Stimulated activated naive CD4-positive, alpha-beta T cell treated with Interleukin-2 at 50 U/mL for 16 hours (primary cell): ENCODE measurements at places on chromosomes 12 and 14.

DNA sequence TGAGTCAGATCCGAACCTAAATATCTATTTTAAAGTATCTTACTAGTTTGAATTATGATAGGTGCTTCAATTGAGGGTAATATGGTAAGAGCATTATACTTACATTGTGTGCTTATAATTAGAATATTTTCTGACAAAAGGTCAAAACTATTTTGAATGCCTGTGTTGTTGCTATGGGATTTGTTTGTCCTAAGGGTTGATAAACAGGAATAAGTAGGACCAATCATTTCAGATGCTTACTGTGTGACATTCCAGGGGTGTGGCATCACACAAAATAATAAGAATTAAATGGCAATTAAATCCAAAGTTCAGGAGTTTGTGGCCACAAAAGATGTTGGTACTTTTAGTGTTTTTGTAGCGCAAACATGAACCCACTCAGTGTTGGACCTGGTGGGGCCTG, 256.2 kb upstream of the DDHD1 start:
- no peak for DNase-seq

DNA sequence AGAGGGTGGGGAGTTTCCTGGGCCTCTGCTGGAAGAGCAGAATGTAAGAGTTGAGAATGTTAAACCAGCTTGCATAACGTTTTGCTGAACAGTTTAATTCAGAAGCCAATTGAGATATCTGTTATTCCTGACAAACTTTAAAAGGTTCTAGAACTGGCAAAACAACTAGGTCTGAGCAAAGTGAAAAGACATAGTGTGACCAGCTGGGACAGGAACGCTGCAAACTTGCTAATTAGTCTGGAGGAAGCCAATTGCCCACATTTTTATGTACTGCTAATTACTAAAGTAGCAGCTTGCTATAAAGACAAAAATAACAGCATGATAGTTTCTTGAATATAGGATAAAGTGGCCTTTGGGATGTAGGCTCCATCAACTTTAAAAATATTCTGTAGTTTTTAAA, 704.9 kb downstream of the NRXN3 start:
- no peak for DNase-seq

DNA sequence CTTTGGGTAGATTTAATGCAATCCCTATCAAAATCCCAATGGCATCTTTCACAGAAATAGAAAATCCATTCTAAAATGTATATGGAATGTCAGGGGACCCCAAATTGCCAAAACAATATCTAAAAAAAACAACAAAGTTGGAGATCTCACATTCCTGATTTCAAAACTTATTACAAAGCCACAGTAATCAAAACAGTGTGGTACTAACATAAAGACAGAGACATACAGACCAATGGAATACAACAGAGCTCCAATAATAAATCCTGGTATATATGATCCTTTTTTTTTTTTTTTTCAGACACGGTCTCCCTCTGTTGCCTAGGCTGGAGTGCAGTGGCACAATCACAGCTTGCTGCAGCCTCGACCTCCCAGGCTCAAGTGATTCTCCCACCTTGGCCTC, 4.7 kb downstream of the TMBIM4 start:
- no peak for DNase-seq

DNA sequence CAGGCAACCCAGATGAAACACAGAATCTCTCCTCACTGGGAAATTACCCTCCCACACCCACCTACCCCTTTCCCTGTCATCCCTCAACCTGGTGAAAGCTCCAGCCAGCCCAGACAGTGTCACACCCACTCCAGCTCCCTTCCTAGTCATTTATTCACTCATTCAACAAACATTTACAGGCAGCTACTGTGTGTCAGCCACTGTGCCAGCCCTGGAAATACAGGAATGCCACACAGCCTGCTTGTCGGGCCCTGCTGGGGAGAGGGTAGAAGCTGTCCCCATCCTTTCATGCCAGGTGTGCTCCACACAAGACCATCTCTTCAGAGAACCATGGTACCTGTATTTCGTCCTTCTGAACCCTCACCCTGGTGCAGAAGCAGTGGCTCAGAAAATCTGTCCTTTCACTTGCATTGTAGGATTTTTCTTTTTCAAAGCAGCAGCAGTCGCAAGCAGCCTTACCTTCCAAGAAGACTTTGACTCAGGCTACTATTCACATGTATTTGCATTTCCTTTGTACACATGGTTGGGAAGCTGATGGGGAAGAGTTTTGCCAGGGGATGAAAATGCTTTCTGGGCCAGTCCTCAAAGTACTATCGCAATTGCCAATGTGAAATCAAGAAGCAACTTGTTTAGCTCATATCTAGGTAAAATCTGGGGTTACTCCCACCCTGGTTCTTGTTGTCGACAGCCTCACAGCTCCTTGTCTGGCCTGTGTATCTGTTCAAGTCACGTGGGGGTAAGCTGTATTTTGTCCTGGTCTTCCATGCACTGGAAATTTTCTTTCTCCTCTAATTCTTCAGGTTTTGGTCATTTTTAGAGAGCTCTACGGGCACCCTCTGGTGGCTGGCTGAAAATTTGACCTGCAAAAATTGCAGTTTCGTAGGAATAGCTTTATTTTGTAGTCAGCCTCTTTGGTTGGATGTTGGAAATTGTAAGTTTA, 147.4 kb upstream of the EGLN3 start:
- no peak for DNase-seq

- DNase-seq = no peak
Observed at GRCh38 chr14:39722547-39723273, 290.5 kb upstream of the FBXO33 start.

DNA sequence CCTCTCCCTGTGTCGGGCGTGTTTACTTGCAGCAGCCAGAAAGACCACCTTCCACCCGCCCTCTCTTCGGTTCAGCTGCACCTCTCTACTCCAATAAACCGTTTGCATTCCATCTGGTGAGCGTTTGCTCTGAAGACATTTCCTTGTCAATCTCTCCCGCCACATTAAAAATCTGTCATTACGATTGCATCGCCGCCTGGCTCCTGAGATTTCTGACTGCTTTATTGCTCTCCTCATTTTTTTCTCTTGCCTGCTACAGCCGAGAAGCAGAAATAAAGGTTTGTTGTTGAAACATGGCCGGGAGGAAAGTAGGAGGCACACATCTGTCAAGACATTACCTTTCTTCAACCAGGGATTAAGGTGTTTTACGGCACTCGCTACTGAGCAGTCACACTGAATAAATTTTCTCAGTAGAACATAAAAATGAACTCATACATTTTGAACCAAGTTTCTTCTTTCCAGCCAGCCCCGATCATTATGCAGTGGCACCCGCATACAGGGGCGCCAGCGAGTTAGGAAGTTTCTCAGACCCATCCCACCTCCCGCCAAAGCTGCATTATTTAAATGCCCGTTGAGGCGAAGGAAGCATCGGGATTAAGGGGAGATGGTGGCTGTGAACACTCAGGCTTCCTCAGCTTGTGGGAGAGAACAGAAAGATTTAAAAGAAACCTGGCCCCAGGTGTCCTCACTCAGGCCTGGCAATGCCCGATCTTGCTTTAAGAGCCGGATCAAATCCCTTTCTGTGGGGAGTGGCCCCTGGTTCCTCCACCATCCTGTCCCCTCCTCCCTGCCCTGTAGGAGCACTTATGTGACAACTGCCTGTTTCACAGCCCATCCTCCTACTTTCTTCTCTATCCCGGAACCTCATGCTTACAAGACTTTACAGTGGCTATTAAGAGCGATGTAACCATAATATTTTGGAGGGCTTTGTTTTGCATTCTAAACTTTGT, 1108.9 kb downstream of the BCL11B start:
- no peak for DNase-seq

DNA sequence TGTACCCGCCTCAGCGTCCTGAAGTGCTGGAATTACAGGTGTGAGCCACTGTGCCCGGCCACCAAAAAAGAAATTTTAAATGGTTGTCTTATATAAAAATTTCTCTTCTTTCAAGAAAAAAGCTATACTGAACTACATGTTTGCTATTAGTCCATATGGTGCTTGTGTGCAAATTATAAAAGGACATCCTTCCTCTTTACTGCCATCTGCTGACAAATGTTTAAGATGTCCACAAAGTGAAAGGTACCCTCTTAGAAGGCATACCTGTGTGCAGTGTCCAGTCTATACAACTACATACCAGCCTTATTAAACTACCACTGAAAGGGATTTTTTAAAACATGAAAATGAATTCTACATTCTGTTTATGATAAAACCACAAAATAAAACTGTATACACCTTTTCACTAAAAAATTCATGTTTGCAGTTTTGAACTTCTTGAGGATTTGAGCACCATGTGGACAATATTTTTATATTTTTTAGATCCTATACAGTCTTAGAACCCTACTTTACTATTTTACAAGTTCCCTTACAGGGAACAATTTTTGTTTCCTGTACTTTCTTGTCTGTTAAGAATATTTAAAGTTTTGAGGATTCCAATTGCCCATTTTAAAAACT, 32.8 kb upstream of the TOMM20L start:
- DNase-seq = no peak

DNA sequence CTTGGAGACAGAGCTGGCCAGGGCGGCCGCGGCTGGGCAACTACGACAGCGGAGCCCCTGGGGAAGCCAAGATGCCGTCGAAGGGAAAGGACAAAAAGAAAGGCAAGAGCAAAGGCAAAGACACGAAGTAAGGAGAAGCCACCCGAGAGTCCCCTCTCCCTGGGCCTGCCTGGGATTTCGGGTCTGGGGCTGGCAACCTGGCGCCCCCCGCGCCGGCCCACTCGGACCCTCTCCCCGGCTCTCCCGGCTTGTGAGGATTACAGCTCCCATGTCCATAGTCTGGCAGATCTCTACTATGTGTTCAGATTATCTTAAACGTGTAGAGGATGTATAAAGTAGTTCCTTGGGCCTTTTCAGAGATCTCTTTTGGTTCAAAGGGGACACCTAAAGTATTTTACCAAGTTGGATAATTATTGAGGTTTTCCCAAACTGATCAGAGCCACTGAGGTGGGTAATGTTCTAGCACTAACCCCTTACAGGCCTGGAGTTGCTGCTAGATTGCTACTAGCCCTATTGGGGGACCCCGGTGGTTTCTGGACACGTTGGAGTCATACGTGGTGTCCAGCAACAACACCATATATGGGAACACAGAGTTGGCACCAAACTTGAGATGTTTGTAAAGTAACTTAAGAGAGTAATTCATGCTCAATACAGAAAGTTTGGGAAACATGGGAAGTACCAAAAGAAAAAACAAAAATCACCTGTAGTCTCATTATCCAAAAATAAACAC, 424 bp downstream of the BBOF1 start:
- DNase-seq = no peak

DNA sequence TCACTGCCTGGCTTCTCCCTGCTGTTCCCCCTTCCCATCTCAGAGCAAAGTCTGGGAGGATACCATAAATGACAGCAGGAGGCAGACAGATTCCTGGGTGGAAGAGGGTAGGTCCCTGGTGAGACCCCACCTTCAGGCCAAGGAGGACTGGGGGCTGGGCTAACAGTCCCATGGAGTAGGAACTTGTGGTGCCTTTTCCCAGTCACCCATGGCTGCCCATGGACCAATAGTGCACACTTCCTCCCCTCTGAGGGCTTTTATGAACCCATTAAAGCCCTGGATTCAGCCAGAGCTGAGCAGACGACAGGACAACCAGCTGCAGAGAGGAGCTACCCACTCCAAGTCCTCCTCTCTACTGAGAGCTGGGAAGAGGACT, 36.6 kb upstream of the OR5AU1 start:
- no peak for DNase-seq
